ENCODE measurements at places on chromosomes 12 and 14.

DNA sequence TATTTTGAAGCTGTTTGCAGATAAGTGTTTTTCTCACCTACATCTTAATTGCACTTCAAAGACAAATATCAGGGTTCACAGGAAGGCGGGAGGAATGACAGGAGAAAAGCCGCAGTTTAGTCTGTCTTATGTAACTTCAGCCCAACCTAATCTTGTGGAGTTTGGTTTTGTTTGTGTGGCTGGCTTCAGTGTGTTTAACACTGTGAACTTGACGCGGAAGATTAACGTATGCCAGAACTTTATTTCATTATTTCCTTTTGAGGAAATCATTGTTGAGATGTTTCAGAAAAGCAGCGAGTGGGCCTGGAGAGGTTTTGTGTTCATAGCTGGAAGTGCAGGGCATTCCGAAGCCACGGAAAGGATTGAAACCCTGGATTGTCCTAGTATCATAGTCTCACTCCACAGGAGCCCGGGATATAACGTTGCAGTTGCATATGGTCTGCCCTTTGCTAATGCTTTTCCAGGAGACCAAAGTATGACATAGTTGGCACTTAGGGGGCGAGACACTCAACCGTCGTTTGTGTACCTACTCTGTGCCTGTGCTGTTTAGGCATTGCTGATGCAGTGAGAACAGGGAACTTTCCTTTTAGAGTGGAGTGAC, 2.0 kb downstream of the PELI2 start:
- peaks cover 47% of the 10 kb centered on the region for H3K4me1 ChIP-seq
- H3K27ac ChIP-seq = no peak overlapping the region
- no peaks in the 10 kb centered on the region for H3K36me3 ChIP-seq
- peaks cover 11% of the 10 kb centered on the region for H3K27me3 ChIP-seq
- DNase-seq = no peak

DNA sequence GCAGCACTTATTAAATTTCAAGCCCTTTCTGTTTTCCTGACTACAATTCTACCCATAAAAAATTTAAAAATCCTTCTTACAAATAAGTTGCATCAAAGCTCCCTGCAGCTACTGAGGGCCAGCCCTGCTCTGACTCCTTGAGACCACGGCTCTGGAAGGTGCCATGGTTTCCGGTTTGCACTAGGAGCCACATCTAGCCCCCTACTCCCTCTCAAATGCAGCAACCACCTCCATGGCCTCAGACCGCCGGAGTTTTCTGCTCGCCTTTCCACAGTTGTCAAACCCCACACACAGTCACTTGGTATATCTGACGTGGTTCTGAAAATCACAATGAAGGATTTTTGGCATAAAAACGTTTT, 30.1 kb downstream of the P2RX4 start:
- H3K27me3 ChIP-seq = no peaks in the 10 kb centered on the region
- peak overlapping the region; percentile 57 for H3K4me3 ChIP-seq
- H3K36me3 ChIP-seq = peaks cover 15% of the 10 kb centered on the region
- H3K4me1 ChIP-seq = peaks cover 32% of the 10 kb centered on the region

- no peak for DNase-seq
- no peak overlapping the region for H3K4me3 ChIP-seq
- H3K27ac ChIP-seq = no peak overlapping the region
- H3K36me3 ChIP-seq = peaks cover 12% of the 10 kb centered on the region
- H3K27me3 ChIP-seq = no peaks in the 10 kb centered on the region
- peaks cover 12% of the 10 kb centered on the region for H3K4me1 ChIP-seq
Observed at GRCh38 chr12:44720265-44720664, 155.8 kb downstream of the NELL2 start.

DNA sequence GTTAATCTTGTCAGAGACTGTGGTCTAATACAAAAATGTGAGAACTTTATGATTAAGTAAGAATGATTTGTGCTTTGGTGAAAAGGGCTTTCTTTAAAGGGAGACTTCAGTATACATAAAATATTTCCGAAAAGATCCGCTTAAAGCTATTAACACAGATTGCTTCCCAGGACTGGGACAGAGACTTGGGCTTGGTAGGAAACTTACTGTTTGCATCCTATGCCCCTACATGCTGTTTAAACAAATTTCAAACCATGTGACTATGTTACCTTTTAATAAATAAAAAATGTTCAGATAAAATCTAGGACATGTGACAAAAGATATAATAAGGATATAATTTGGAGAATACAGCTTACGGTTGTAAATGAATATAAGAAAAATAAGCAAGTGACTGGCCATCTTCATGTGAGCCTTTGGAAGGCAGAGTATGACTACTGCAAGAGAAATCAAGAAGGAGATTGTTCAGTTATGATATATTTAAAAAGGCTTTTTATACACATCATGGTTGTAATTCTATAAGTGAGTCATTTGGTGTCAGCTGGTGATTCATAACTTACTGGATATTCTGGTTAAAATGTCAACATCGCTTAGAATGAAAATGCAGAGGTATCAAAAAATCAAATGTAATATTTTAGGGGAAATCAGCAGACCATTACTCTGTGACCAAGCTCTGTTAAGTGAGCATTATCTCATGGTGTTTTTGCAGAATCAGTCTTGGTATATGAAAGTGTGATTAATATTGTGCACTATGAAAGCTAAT, 234.7 kb upstream of the E2F7 start:
- no peaks in the 10 kb centered on the region for H3K4me1 ChIP-seq
- no peak overlapping the region for H3K27ac ChIP-seq
- no peaks in the 10 kb centered on the region for H3K36me3 ChIP-seq
- H3K4me3 ChIP-seq = no peak overlapping the region
- DNase-seq = no peak
- peaks cover 2% of the 10 kb centered on the region for H3K27me3 ChIP-seq

GRCh38 chr12:128707488-128707887, 116.3 kb downstream of the SLC15A4 start:
- no peak overlapping the region for H3K27ac ChIP-seq
- no peak overlapping the region for H3K4me3 ChIP-seq
- DNase-seq = no peak
- H3K36me3 ChIP-seq = no peaks in the 10 kb centered on the region
- H3K27me3 ChIP-seq = no peaks in the 10 kb centered on the region
- no peaks in the 10 kb centered on the region for H3K4me1 ChIP-seq

GRCh38 chr12:55996201-55996714, 818 bp upstream of the SUOX start:
- no peak overlapping the region for H3K27ac ChIP-seq
- H3K4me1 ChIP-seq = peaks cover 19% of the 10 kb centered on the region
- H3K36me3 ChIP-seq = peaks cover 14% of the 10 kb centered on the region
- peaks cover 5% of the 10 kb centered on the region for H3K27me3 ChIP-seq

DNA sequence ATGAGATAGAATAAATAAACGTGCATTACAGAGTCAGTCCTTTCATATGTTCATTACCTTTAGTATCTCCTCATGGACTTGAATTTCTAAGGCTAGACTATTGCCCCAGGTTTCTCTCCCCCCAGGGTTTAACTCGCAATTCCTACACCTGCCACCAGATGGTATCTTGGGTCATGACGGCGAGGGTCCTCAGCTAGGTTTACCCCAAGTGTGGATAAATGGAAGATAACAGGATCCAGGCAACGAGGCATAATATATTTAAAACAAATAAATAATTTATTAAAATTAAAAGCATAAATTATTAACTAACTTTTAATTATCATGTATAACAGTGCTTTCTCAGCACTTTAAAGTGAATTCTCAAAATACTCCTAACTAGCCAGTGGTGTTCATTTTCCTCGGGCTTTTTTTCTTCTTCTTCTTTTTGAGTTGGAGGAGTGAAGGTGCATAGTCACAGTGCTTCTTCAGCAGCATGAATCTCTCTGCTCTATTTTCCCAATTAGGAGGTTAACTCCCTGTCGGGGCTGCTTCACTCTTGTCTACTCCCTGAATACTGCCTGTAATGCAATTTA, 243.5 kb upstream of the CAND1 start:
- no peaks in the 10 kb centered on the region for H3K36me3 ChIP-seq
- H3K4me3 ChIP-seq = no peak overlapping the region
- peak; percentile 58 for DNase-seq
- no peaks in the 10 kb centered on the region for H3K4me1 ChIP-seq
- H3K27ac ChIP-seq = no peak overlapping the region

GRCh38 chr12:618605-619004, 44.6 kb downstream of the NINJ2 start:
- H3K27me3 ChIP-seq = no peaks in the 10 kb centered on the region
- no peaks in the 10 kb centered on the region for H3K36me3 ChIP-seq
- H3K4me1 ChIP-seq = peaks cover 29% of the 10 kb centered on the region
- no peak overlapping the region for H3K27ac ChIP-seq
- no peak overlapping the region for H3K4me3 ChIP-seq

DNA sequence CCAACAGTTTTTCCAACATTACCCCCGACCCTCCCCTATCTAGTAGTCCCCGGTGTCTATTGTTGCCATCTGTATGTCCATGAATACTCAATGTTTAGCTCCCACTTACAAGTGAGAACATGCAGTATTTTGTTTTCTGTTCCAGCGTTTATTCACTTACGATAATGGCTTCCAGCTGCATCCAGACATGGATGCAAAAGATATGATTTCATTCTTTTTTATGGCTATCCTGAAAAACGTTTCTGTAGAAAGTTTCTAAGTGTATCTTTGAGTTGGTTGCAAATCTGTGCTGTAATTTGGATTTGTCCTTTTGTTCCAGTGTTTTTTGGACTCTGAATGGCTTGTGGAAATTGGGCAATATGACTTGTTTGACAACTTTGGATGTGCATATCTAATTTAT, 11.7 kb downstream of the SP1 start:
- no peaks in the 10 kb centered on the region for H3K27me3 ChIP-seq
- no peak for DNase-seq

GRCh38 chr14:35789651-35790050, 19.4 kb downstream of the RALGAPA1 start:
- peaks cover 13% of the 10 kb centered on the region for H3K36me3 ChIP-seq
- no peaks in the 10 kb centered on the region for H3K27me3 ChIP-seq
- peaks cover 37% of the 10 kb centered on the region for H3K4me1 ChIP-seq
- no peak overlapping the region for H3K27ac ChIP-seq

- H3K27ac ChIP-seq = no peak overlapping the region
- no peaks in the 10 kb centered on the region for H3K36me3 ChIP-seq
- H3K4me3 ChIP-seq = no peak overlapping the region
- H3K27me3 ChIP-seq = peaks cover 6% of the 10 kb centered on the region
Observed at GRCh38 chr12:131378176-131378842, 332.6 kb upstream of the SFSWAP start.

- no peak for DNase-seq
- no peak overlapping the region for H3K4me3 ChIP-seq
- H3K27ac ChIP-seq = no peak overlapping the region
- H3K36me3 ChIP-seq = no peaks in the 10 kb centered on the region
- no peaks in the 10 kb centered on the region for H3K27me3 ChIP-seq
- H3K4me1 ChIP-seq = no peaks in the 10 kb centered on the region
Observed at GRCh38 chr14:49206828-49207227, 379.4 kb downstream of the RPS29 start.

- no peak overlapping the region for H3K27ac ChIP-seq
- peaks cover 14% of the 10 kb centered on the region for H3K27me3 ChIP-seq
Observed at GRCh38 chr14:105664691-105665090, 138.3 kb downstream of the TMEM121 start.

DNA sequence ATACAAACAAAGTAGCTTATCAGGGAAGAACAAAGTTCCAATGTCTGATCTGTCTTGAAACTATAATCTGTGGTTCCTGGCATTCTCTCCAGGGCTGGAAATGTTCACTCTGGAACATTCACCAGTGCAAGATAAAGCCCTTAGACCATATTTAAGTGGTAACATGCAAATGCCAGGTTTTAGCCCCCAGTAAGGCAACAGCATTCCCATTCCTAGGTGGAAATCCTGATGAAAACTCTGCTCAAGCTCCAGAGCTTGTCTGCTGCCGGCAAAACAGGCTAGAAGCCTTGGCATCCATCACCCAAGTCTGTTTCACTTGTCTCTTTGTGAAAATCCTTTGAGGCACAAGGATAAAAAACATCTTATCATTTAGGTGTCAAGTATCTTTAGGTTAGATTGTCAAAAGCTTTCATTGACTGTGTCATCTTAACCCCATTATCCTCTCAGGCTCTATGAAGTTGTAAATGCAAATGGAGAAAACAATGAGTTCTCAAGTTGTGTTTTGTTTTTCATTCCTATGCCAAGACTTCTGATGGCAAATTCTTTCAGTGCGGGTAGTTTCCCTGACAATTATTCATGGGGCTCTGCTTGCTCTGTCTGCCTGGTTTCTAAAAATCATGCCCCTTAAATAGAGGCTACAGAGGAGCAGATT, 344.7 kb downstream of the NELL2 start:
- no peak for DNase-seq
- no peak overlapping the region for H3K27ac ChIP-seq
- H3K4me3 ChIP-seq = no peak overlapping the region
- H3K27me3 ChIP-seq = no peaks in the 10 kb centered on the region

DNA sequence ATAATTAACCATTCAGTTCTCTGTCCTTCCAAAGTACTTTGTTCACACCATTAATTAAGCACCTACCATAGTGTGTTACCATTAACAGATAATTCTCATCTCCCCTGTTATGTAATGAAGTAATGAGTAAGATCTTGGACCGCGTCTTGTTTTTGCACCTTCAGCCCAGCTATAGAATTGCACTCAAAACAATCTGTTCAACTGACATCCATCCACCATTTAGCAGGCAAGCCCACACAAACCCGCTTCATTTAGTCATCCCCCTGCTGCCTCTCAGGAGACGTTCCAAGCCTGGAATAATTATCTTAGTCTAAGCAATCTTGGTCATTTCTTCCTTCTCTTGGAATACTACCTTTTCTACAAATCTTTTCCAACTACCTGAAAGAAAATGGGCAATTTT, 74.4 kb downstream of the DUSP16 start:
- no peak overlapping the region for H3K4me3 ChIP-seq
- H3K36me3 ChIP-seq = peaks cover 43% of the 10 kb centered on the region
- peak overlapping the region; percentile 99 for H3K27ac ChIP-seq
- DNase-seq = no peak
- H3K4me1 ChIP-seq = peaks cover 47% of the 10 kb centered on the region
- no peaks in the 10 kb centered on the region for H3K27me3 ChIP-seq

- peaks cover 76% of the 10 kb centered on the region for H3K4me1 ChIP-seq
- no peaks in the 10 kb centered on the region for H3K27me3 ChIP-seq
- peak; percentile 79 for DNase-seq
- H3K36me3 ChIP-seq = peaks cover 19% of the 10 kb centered on the region
Observed at GRCh38 chr12:56628671-56629458, 1.3 kb downstream of the BAZ2A start.

GRCh38 chr14:88592031-88592430, 29.2 kb downstream of the ZC3H14 start:
- H3K27ac ChIP-seq = no peak overlapping the region
- peaks cover 7% of the 10 kb centered on the region for H3K4me1 ChIP-seq
- no peaks in the 10 kb centered on the region for H3K27me3 ChIP-seq
- DNase-seq = no peak

DNA sequence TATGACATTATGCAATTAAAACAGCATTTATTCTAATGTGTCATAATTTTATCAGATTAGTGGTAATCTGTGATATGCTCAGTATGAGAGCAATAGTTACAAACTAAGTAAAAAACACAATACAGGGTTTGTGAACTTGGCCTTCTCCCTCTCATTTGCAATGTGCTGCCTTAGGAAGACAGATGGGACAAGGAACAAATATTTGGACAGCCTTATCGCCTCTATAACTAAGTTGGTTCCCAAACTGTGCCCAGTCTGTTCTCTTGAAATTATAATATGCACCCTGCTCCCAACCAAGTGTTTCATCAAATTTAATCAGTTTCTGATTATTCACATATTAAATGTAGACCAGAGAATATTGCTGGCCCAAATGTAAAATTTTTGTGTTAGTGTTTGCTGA, 22.7 kb downstream of the MGST1 start:
- no peaks in the 10 kb centered on the region for H3K27me3 ChIP-seq
- no peak for DNase-seq
- no peaks in the 10 kb centered on the region for H3K36me3 ChIP-seq
- H3K27ac ChIP-seq = no peak overlapping the region

GRCh38 chr12:6384499-6385436, 806 bp downstream of the LTBR start:
- peaks cover 3% of the 10 kb centered on the region for H3K4me1 ChIP-seq
- no peak overlapping the region for H3K27ac ChIP-seq
- no peak overlapping the region for H3K4me3 ChIP-seq
- DNase-seq = no peak
- no peaks in the 10 kb centered on the region for H3K36me3 ChIP-seq
